Activated CD8-positive, alpha-beta memory T cell treated with anti-CD3 and anti-CD28 coated beads, Interleukin-2, amount 50 U/mL, for 48 hours (primary cell): ENCODE measurements at places on chromosomes 3 and 15.

DNA sequence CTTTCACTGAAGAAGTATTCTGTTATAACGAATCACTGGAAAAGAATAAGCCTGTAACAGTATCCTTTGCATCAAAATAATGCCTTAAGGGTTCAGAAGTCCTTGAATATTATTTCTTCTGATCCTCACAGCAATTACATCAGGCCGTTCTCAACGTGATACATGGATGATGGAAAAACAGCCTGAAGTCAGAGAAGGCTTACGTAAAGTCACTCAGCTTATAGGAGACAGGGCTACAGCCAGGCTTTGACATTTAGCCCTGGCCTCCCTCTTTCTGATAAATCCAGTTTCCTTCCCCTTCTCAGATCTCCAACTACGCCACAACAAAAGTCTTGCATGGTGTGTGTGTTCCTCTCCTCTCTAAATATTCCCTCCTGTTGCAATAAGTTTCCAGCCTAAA, 131.9 kb downstream of the ANO10 start:
- DNase-seq: no peak

GRCh38 chr15:90901175-90902039, 1.7 kb upstream of the MAN2A2 start:
- DNase-seq: no peak

DNA sequence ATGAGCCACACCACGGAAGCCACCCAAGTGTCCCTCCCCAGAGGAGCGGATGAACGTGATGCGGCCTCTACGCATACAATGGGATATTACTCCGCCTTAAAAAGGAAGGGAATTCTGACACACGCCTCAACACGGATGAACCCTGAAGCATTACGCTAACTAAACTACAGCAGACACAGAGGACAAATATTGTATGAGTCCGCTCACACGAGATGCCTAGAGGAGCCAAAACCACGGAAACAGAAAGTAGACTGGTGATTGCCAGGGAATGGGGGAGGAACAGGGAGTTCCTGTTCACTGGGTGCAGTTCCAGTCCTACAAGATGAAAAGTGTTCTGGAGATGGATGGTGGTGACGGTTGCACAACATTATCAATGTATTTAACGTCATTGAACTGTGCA, 32.7 kb downstream of the SRGAP3 start:
- DNase-seq: no peak

GRCh38 chr15:95226835-95227234, 995.5 kb downstream of the MCTP2 start:
- no peak for DNase-seq

DNA sequence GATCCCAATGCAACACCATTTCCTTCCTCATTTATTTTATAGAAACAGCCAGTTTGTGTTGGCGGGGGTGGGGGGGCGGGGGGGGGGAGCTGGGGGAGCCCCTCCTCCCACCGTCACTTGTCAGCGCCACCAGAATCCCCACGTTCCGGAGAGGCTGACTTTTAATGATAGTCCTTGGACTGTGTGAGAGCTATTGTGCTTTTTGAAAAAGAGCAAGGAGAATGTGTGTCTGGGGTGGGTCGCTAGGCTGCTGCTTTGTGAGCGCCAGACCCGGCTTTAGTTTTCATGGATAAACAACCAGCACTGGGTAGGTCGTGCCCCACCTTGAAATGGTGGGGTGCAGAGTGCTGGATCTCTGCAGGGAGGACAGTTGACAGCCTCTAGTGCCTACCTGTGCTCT, 135.0 kb upstream of the ONECUT1 start:
- DNase-seq: no peak

GRCh38 chr15:25742776-25743547, 120.2 kb downstream of the ATP10A start:
- no peak for DNase-seq

- DNase-seq: no peak
Measured at GRCh38 chr15:90266485-90266884, 1.0 kb downstream of the NGRN start.
